Stomach (tissue), 19 donors: ENCODE measurements at places on chromosomes 11 and 22. TPM values are rescaled to one million over a fixed set of nuclear protein-coding genes. Genes with fewer than 3 reads are reported as not detected.

FREY1 gene
- total RNA-seq: not detected

CASP4 gene
- 163 TPM for total RNA-seq

USH1C gene
- 22.6 TPM for total RNA-seq

C22orf31 gene
- not detected for total RNA-seq

TNNI2 gene
- total RNA-seq: not detected

SPDYC gene
- not detected for total RNA-seq

NADSYN1 gene
- total RNA-seq: 111 TPM

NRXN2 gene
- not detected for total RNA-seq

OR6T1 gene
- not detected for total RNA-seq

MFNG gene
- 4.5 TPM for total RNA-seq

MMP8 gene
- total RNA-seq: not detected

OR9G4 gene
- not detected for total RNA-seq

DEUP1 gene
- total RNA-seq: not detected

ARHGAP32 gene
- 70.1 TPM for total RNA-seq

KCNJ11 gene
- 22.9 TPM for total RNA-seq

F2 gene
- not detected for total RNA-seq

MS4A12 gene
- total RNA-seq: 4.6 TPM

BBOX1 gene
- total RNA-seq: not detected

CARD18 gene
- total RNA-seq: not detected

MFRP gene
- not detected for total RNA-seq

C11orf97 gene
- total RNA-seq: not detected

P2RX6 gene
- 0.55 TPM for total RNA-seq

PCNX3 gene
- total RNA-seq: 9.7 TPM

PATE4 gene
- total RNA-seq: not detected

HTR3B gene
- 0.18 TPM for total RNA-seq

CTSW gene
- total RNA-seq: 1.1 TPM

PLAAT3 gene
- 10.6 TPM for total RNA-seq

NRIP3 gene
- total RNA-seq: 2.2 TPM

CABP4 gene
- total RNA-seq: not detected

OR10D3 gene
- total RNA-seq: not detected

POTEH gene
- total RNA-seq: not detected

RTL10 gene
- total RNA-seq: 11.7 TPM

OR52R1 gene
- not detected for total RNA-seq

WBP2NL gene
- total RNA-seq: 3.9 TPM

ILK gene
- total RNA-seq: 105 TPM

ALG9 gene
- 32.4 TPM for total RNA-seq
